ENCODE measurements at places on chromosomes 1 and 21.

DNA sequence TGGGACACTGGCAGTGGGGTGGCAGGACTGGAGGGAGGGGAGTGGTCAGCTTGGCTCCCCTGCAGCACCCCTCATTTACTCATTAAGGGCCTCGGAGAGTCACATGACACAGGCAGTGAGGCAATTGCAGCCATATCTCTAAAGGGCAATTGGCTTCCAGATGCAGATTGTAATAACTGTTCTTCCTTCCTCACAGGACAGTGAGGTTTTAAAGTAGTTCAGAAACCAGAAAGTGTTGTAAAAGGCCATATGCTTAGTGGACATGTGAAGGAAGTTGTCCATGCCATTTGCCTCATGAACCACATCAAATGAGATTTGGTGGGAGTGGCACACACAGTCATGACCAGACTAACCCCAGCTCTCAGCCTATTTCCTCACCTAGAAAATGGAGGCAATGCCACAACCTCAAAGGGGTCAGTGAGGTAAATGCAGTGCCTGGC, 11.1 kb downstream of the MTX1 start:
- no peak for DNase-seq

DNA sequence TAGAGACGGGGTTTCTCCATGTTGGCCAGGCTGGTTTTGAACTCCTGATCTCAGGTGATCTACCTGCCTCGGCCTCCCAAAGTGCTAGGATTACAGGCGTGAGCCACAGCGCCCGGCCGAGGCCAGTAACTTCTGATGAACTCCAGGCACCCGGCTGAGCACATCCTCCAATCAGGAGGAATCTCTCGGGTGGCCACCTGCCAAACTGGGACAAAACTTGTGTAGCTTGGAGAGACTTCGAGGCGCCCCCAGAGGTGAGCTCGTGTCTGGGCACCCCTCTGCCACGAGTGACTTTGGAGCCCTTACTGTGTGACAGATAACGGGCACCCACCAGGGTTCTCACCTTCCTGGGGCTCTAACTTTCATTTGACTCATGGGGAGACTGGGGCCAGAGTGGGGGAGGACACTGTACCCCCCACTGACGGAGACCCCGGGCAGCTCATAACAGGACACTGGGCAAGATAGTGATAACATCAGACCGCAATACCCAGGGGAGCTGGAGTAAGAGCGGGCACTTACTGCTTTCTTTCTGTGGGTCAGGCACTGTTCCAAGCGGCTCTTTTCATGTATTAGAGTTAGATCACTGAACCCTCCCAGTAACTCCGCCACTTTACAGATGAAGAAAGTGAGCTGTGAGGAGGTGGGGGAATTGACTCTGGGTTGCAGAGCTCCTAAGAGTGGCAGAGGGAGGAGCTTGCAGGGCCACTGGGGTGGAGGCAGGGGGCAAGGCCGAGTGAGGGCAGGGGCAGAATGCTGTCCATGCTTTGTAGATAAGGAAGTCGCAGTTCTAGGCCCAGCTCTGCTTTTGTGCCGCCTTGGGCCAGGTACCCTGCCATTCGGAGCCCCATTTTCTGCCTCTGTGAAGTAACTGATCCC, 1.9 kb upstream of the PADI2 start:
- no peak for DNase-seq

DNA sequence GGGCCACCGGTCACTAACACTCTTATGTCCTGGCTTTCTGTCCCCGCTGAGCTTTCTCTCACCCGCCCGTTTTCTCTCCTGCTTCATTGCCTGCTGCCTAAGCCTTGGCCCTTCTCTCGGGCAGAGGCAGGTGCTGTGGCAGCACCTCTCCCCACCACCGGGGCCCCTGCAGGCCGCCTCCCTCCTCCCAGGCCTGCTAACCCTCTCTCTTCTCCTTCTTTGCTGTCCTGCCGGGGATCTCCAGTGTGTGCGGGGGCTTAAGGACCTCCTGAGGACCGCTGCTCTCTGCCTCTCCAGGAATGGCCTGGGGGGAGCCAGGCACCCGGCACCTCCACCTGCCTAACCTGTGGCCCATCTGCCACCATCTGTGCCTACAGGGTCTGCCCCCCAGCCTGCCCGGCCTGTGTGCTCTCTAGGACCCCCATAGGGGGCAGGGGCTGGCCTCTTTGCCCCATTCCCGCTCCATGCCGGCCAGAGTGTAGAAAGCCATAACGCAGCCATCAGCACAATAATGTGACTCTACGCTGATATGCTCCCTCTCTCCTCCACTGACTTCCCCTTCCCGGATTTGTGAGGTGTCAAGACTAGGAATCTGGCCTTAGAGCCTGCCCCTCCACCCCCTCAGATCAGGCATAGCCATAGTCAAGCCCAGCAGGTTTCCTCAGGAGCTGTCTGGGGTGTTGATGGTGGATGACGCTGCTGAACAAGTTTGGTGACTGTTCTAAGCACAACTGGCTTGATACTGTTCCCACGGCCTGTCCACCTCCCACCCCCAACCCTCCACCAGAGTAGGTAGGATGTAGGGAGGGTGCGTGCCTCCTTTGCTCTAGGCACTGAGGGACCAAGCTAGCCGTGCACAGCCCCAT, 6.1 kb upstream of the SFN start:
- DNase-seq, result no peak

DNA sequence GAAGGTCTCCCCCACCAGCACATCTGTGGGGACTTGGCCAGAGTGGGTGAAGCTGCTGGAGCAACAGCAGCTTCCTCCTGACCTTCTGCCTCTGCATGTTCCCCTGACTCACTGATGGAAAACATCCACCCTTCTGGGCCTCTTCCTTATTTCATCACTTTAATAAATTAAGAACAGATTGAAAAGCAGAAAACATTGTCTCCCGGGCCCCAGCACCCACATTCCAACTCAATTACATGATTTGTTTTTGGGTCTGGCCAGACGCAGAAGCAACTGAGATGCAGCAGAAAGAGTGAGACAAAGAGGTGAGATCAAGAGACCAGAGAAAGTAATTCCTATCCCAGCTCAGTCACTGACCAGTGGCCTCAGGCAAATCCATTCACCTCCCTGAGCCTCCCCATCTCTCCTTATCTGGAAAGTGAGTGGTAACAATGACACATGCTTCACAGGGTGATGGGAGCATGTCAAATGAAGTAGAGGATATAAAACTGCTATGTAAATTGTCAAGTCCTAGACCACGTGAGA, 157.1 kb downstream of the ELAVL4 start:
- no peak for DNase-seq

GRCh38 chr1:230711245-230711644, 2.7 kb downstream of the AGT start:
- DNase-seq, result no peak

GRCh38 chr1:158067662-158068061, 74.2 kb downstream of the KIRREL1 start:
- DNase-seq, result no peak

DNA sequence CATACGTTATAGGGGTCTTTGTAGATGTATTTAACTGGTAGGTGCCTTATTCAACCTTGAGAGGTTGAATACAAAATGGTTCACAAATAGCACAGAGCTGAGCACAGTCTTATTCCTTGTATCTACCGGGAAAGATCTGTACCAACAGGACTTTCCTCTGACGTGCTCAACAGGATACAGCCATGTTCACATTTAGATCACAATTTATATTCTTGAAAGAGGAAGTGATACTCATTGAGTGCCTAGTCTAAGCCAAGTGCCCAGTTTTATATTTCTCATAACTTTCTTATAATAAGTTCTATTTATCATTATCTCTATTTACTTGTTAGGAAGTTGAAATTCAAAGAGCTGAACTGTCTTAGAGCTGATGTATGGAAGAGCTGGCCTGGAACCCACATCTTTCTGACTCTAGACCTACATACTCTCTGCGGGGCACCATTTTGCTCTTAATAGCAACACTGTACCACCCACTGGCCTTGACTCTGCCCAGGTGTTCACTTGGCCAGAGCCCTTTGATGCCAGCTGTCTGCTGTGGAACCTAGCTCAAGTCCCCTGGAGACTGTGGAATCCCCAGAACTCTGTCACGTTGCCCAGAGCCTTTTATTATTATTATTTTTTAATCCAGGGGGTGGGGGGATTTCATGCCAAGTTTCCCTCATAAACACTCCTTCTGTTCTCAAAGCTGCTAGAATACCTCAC, 156.2 kb downstream of the TPR start:
- no peak for DNase-seq

DNA sequence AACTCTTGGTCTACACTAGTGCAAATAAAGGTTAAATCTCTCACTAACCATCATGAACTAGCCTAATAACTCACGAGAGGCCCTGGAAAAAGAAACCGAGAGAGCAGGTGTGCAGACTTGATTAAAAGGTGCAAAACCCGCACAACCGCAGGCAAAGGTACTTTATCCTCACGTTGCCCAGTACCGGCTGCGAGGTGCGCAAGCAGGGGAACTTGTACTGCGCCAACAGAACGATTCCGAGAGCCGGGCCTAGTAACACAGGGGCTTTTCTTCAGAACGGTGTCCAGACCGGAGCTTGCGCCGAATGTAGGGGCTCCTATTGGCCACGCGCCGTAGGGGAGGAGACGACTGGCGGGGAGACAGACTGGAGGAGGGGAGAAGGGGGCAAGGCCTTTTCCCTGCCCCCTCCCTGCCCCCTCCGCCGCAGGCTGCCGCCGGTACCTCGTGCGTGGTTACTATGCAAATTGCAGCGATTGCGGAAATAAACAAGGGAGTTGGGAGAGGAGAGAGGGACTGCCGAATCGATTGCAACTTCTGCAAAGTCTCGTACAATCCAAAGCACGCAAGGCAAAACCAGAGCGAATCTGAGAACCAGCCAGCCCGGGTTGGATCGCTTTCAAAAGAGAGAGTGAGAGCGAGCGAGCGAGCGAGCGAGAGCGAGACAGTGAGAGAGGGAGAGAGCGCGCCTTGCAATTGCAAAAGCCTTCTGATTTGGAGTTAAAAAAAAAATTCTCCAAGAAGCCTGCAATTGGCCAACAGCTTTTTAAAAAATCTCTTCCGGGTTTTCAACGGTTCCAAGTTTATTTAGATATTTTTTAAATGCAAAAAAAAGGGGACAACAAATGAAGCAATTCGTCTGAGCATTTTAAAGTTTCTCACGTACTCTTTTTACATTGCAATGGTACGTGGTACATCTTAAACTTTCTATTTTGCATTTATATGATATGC, 5.4 kb upstream of the NFIA start:
- DNase-seq, result no peak

GRCh38 chr21:44742418-44743153, 31.2 kb upstream of the TSPEAR start:
- no peak for DNase-seq

DNA sequence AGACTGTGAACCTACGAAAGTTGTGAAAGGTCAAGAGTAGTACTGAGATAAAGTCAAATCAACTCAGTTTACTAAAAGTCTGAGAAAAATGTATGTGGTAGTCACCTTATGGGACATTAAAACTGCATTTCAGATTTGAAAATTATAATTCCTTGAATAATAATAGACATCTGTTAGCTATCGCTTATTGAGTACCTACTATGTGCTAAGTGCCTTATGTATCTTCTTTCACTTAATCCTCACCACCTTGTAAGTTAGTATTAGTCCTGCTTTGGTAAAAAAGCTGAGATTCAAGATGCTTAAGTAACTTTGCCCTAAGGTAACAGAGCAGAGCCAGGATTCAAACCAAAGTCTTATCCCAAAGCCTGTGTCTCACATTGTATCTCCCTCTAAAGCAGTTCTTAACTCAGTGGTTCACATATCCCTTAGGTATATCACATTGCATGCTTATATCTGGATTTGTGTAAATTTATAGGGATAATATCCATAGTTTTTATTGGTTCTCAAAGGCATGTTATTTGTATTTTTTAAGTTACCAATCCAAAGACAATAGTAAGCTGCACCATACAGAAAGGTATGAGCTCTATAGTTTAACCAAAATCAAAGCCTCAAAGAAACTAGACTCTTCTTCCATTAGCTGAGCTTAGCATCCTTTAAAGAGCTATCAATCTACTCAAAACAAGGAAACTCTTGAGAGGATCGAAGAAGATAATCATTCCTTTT, 865 bp downstream of the PIGC start:
- DNase-seq, result no peak

Data from left renal pelvis (tissue), 4 donors.